ENCODE measurements at places on chromosomes 7 and 10. TPM values are rescaled to one million over a fixed set of nuclear protein-coding genes. Genes with fewer than 3 reads are reported as not detected.

ACSM6 gene
- not detected for total RNA-seq

ECHDC3 gene
- 137 TPM for total RNA-seq

TAS2R5 gene
- 2.0 TPM for total RNA-seq

LLCFC1 gene
- total RNA-seq = not detected

SPDYE1 gene
- not detected for total RNA-seq

AZGP1 gene
- total RNA-seq = 61.5 TPM

IQUB gene
- 1.1 TPM for total RNA-seq

GHRHR gene
- total RNA-seq = not detected

ZNF425 gene
- total RNA-seq = 0.94 TPM

SUGCT gene
- total RNA-seq = 1.7 TPM

FAM3C gene
- 29.6 TPM for total RNA-seq

NUTM2B gene
- 1.3 TPM for total RNA-seq

SP8 gene
- not detected for total RNA-seq

Data from subcutaneous adipose tissue (tissue), 4 donors.